Cortex of kidney (tissue), 1 donor: ENCODE measurements at places on chromosomes 2 and 18.

DNA sequence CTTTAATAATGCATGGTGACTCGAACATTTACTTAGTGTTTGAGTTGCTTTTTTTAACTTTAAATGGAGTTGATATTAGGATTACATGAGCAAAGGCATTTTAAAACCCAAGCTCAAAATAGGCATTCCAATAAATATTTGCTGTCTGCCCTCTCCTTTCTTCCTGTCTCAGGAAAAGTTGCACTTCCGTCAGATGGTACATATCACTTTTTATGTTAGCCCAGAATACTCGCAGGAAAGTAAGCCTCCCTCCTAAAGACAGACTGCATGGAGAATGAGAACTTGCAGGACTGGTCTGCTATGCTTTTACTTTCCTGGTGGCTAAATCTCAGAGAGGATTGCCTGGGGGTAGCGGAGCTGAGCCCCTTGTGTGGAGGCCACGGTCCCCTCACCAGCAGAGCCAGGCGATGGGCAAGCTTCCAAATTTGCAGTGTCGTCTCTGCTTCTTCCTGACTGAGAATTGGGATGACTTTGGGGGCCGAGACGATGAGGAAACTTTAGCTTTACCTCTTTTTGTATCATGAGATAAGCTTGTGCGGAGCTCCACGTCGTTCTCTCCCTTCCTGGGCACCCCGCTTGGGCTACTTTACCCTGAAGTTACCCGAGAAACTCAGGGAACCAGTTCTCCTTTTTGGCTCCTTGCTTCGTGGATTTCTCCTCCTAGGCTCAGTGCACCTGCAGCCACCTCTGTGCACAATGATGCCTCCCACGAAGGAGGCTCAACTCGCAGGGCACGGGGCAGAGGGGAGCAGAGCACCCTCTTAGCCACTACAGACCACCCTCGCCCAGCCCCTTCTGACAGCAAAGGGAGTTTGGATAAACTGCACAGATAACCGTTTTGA is 223.3 kb downstream of the SH3RF3 start:
- no peak for DNase-seq

GRCh38 chr2:158099716-158100115 is 2.0 kb upstream of the UPP2 start:
- DNase-seq, result no peak

GRCh38 chr2:30994227-30995056 is 143.8 kb downstream of the GALNT14 start:
- no peak for DNase-seq

GRCh38 chr2:202494300-202495229 is 118.4 kb downstream of the BMPR2 start:
- no peak for DNase-seq

DNA sequence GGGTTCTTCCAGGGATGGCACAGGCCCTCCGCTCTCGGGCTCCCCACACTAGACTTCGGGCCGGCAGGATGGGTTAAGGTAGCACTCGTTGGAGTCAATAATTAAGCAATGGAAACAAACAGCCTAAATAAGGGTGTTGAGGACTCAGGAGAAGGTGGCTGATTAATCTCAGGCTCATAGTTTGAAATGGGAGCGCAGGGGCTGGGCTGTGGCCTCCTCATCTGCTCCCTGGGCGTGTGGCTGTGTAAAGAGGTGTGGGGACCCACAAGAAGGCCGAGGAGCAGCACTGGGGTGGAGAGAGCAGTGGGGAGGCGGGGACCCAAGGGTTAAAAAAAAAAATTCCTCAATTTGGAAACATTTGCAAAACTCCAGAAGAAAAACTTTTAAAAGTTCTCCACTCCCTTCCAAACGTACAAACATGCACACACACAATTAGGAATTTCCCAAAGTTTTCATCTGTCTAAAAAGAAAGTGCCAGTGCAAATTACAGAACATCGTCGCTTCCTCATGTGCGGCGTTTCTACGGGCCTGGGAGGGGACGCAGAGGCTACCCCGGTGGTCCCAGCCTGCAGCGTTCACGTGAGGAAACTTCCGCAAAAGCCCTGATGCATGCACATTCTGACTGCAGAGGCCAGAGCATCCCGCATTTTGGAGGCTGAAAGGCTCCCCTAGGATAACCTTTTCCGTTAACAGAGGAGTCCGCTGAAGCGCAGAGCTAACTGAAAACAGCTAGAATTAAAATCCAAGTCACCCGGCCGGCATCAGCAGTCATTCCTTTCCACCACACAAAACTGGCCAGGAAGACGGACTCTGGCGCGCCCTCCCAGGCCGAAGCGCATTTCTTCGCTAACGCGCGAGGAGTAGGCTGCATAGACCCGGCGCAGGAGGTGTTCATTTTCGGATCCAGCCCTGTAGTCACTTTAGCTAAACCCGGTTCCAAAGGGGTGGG is 1.0 kb upstream of the TUBB6 start:
- no peak for DNase-seq

- DNase-seq, result no peak
Measured at GRCh38 chr2:58448065-58448507, 207.0 kb upstream of the FANCL start.

DNA sequence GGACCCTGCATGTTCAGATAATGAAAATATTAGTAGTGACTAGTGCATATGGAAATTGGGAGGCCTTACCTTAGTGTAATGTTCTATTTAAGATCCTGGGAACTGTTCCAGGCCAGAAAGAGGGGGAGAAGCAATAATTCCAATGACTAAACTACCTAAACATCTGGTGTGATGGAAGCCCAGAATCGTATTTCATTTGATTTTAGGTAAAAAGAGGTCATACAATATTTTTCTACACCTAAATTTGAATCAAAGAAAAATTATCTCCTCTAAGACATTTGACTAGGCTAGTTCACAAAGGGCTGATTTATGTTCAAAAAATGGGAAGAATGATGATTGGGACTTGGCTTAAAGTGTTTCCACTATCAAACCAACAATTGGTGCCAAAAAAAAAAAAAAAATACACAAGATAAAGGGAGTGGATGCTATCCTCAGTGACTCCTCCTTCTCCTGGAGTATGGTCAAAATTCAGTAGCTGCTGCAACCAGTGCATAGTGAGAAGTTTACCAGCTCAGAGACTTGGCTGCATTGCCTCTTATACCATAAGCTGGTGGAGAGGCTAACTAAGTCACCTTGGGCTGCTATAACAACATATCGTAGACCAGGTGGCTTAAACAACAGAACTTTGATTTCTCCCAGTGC is 1038.3 kb upstream of the ACVR2A start:
- no peak for DNase-seq

DNA sequence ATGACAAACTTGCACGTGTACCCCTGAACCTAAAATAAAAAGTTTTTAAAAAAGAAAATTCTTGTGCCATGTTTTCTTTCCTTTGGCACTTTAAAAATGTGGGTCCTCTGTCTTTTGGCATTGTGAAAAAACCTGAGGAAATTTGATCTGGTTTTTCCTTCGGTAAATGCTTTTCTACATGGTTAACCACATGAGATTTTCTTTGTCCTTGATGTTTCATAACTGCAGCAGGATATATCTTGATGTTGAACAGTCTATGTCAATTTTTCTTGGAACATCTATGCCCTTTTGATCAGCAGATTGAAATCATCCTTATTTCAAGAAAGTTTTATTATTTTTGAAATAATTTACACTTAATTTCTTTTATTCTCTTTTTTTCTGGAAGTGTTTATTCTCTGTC is 109.1 kb downstream of the TMEM17 start:
- no peak for DNase-seq

GRCh38 chr18:12656938-12657683 is 796 bp downstream of the SPIRE1 start:
- no peak for DNase-seq

- DNase-seq, result no peak
Measured at GRCh38 chr18:64019922-64020756, 50.3 kb downstream of the SERPINB8 start.

- DNase-seq, result no peak
Measured at GRCh38 chr2:200762127-200762526, 49.6 kb upstream of the BZW1 start.
